ENCODE measurements at places on chromosomes 6 and 20.

GRCh38 chr20:48019940-48020339 is 234.7 kb upstream of the SULF2 start:
- no peak for DNase-seq

DNA sequence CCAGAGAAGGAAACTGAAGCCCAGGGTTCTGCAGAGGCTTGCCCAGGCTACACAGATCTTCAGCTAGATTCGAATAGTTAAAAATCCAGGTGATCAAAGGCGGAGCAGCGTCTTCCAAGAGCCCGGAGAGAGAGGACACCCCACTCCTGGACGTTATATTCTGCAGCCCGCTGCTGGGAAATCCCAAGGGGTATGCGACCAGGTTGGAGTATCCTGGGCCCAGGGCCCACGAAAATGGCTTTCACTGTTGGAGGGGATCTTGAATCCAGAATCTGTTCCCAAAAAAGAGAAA is 44.9 kb upstream of the HLA-E start:
- DNase-seq, result no peak

DNA sequence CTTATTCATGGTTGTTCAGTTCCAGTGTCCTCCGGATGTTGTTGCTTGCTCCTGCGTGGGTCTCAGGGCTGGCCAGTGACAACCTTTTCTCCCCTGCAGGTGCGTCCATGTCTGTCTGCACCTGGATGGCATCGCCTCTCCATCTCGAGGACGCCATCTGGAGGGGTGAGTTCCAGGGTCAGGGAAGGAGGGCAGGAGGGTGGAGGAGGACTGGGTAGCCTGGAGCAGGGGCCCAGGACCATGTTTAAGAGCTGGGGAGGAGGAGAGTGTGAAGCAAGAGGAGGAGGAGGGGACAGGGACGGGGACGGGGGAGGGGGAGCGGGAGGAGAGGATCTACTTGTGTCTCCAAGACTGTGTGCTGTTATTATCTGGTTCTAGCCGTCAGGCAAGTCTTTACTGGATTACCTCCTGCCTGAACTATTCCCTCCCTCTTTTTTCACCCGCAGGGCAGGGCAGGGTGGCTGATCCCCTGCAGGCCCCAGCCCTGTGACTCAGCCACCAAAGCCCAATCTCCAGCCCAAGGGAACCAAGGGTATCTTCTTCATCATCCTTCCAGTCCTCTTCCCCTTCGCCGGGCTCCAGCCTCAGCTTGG is 32.2 kb upstream of the TULP1 start:
- no peak for DNase-seq

DNA sequence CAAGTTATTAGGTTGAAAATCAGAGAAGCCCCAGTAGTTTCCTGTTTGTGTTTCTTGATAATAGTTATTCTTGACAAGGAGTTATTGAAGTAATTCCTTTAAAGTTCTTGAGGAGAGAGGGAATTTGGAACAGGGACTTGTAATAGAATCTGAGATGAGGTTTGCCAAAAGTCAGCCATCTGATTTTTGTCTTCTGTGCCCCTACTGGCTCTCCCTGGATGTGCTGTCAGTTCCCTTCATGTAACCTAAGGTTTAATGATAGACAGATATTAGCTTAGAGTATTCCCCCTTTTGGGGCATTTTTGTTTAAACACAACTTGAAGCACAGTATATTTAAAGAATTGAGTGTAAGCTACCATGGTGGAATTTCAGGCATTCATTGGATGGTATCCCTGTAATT is 71.4 kb downstream of the CARMIL1 start:
- no peak for DNase-seq

DNA sequence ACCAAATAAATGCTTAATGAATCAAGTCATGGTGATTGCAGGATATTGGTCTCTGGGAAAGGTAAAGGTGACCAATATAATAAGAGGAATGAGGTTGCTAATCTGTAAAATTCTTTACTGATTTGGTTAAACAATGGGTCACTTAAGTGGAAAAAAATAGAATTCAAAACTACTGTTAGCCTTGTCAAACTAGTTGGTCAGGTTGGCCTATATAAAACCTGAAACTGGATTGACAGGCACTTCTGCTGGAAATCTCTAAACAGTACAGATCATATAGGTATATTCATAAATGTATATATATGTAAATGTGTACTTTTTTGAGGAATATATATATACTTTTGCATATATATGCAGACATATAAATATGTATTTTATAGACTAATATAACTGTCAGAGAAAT is 19.7 kb downstream of the PLCB4 start:
- DNase-seq, result no peak

DNA sequence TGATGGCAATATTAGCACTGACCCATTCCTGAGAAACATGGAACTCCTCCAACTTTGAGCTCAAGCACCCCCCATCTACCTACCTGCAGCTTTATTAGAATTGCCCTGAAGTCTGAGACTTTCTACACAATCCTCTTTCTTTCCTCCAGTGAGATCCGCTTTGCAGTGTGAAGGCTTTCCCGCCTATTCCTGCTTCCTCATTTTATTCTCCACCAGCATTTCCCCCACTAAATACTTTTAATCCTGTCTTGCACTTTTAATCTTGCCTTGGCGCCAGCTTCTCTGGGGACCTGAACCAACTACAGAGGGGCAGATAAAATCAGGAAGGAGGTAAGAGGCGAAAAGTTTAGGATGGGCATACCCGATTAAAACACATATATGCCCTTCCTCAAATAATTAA is 178.1 kb upstream of the PRDM1 start:
- no peak for DNase-seq

- no peak for DNase-seq
These were observed 41.9 kb downstream of the AGPAT4 start for GRCh38 chr6:161232010-161232409.

DNA sequence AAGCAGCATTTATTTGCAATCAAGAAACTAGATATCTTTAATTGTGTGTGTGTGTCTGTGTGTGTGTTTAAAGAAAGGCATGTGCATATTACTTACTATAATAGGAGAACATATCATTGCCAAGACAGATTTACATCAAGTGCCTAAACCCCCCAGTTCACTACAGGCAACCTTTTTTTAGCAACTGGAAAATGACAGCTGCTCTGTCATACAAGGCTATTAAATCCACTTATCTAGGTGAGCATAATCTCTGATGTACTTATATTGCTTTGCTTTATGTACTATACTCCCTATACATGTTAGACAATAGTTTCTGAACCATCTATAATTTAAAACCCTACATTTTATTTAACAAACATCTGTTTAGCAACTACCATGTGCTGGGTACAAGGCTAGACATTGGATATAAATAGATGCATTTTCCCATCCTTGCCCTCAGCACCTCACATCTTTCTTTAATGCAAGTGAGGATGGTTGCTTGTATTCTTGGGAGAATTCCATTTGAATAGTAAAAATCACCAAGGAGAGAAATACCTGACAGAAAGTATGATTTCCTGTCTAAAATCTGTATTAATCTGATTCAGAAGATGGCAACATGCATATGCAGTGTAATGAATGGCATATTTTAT is 398.3 kb downstream of the LAMA2 start:
- no peak for DNase-seq

DNA sequence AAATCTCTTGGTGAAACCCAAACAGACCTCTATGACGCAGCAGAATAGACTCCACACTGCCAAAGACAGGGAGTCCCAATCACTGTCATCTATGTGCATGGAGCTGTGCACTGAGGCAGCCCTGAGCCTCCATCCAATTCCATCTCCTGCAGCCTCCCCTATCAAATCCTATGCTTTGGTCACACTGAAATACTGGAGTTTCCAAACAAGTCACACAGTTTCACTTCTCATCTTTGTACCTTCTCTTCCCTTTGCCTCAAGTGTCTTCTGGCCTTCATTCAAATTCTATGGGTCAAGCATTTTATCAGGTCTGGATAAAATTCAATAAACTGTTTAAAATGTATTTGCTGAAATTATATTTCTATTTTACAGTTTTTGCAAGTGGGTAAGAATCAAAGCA is 38.5 kb downstream of the FBXL4 start:
- DNase-seq, result no peak

DNA sequence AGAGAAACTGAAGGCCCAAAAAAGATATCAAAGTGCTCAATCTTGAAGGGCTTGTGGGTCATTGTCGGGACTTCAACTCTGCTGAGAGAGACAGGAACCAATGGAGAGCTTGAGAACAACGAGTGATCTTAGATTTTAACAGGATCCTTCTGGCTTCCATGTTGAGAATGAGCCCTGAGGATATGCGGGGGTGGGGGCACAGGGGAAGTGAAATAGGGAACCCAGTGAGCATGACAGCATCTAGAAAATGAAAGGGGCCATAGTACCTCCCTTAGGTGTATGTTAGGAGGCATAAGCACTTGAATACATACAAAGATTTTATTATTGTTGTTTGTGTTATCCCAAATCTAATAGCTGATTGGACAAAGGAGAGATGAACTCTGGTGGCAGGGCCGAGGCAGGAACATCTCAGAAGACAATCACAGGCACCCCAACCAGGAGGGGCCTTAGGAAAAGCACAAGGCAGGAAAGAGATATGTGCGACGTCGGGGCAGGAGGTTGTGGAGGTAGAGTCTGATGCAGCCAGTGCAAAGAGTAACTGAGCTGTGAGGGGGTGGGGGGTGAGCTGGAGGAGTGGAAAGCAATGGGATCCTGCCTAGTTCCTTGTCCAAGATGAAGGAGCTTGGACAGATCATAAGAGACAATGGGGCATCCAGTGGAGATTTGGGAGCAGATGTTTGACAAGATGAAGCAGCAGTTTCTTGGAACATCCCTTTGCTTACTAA is 10.4 kb downstream of the TGM6 start:
- DNase-seq, result no peak

- no peak for DNase-seq
These were observed 738.1 kb upstream of the GJE1 start for GRCh38 chr6:141394565-141395051.

- no peak for DNase-seq
These were observed 5.6 kb upstream of the PHACTR3 start for GRCh38 chr20:59598625-59599310.

DNA sequence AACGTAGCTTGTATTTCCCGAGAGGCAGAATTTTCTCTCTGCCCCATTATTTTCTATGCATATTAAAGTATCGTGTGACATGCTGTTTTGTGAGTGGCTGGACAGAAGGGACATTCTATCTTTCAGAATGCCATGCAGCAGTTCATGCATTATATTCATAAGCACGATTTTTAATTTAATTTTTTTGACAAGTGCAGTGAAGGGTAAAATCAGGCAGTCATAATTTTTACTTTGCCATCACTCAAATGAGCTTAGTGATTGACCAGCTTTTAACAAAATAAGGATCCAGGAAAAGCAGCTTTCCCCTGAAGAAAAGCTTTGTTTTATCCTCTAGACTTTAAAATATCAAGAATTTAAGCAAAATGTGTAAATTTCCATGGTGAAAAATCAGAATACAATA is 673.3 kb downstream of the KIF16B start:
- no peak for DNase-seq

GRCh38 chr6:1086446-1087153 is 225.3 kb upstream of the FOXQ1 start:
- DNase-seq, result no peak

DNA sequence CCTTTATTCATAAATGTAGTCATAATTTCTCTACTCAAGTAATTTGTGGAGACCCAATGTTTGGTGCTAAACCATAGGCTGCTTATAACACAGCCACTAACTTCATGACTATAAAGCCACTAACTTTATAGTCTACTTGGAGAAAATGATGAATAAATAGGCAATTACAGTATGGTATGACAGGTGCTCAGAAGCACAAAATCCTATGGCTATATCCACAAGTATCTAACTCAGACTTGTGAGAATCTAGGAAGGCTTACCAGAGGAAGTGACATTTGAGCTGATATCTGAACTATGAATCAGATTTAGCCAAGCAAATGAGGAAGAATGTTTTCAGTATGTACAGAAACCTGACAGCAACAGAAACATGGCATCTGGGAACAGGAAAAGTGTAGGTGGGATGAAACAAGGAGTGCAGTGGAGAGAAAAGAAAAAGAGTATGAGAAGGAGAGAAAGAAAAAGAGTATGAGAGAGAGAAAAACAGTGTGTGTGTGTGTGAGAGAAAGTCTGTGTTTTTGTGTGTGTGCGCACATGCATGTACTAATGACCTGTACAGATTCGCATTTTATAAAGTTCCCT is 59.9 kb downstream of the REV3L start:
- DNase-seq, result peak; percentile 8

DNA sequence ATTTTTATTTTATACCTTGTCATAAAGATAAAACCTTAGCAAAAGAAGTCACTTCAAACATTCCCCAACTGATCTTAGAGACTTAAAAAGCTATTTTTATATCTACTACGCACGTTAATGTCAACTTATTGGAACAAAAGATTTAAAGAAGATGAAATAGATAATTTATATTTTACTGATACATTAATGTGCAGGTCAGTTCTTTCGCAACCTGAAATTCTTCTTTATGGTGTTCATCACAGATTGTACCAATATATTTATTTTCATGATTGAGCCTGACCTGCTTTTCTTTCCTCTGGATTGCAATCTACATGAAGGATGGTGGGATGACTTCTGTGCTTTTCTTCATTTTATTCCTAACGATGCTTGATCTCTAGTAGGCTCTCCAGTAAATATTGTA is 596.3 kb downstream of the PHF3 start:
- DNase-seq, result no peak

- no peak for DNase-seq
These were observed 8.5 kb downstream of the SLC2A10 start for GRCh38 chr20:46717818-46718541.

DNA sequence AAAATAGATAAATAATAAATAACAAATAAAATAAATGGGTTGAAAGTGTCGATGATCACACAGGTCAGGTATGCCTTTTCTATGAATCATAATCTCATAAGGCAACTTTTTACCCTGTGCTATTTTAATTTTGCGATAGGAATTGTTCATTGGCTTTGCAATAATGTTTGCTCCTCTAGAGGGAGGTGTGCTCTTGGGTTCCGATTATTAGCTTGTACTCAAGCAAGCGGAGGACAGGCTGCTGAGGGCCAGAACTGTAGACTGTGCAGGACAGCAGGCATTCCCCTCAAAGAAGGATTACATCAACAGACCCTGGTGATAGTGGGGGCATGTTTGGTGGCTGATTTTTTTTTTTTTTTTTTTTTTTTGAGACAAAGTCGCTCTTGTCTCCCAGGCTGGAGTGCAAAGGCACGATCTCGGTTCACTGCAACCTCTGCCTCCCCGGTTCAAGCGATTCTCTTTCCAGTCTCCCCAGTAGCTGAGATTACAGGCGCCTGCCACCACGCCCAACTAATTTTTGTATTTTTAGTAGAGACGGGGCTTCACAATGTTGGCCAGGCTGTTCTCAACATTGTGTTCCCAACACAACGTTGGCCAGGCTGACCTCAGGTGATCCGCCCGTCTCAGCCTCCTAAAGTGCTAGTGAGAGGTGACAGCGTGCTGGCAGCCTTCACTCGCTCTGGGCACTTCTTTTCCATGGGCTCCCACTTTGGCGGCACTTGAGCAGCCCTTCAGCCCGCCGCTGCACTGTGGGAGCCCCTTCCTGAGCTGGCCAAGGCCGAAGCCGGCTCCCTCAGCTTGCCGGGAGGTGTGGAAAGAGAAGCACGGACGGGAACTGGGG is 35.6 kb downstream of the RIOK1 start:
- peak; percentile 9 for DNase-seq

DNA sequence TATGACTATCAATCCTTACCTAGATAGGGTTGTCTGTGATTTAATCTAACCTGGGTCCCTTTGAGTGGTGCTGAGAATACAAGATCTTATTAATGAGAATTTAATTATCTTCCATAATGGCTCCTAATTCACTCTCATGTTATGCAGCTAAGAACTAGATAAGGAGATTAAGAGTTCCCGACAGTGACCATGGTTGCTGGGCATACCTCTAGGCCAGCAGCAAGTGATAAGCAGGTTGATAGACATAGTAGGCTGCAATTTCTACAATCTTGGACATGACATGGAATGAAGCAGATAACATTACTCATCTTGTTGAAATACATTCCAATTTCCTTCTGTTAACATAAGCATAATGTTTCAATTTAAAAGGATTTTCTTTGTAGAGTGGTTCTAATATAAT is 27.1 kb downstream of the SPACA1 start:
- DNase-seq, result no peak
